ENCODE measurements at places on chromosomes 12 and 14.

- DNase-seq, result no peak
Observed at GRCh38 chr12:113186666-113187325, 1.3 kb downstream of the RITA1 start.

DNA sequence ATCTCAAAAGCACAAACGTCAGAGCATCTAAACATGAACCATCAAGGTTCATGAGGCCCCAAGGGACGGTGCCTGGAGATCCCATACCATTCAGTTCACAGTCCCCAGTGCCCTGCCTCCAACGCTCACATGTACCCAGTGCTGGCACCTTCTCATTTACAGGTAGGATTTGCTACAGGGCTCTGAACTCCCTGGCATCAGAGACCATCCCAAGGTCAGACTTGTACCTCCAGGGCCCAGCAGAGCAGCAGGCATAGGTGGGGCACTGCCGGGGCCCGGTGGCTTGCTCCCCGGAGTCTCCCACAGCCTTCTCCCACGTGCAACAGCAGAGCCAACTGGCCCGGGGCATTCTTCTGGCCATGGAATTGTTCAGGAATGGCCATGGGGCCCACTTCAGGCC lies 114.8 kb downstream of the BCL11B start:
- no peak for DNase-seq

DNA sequence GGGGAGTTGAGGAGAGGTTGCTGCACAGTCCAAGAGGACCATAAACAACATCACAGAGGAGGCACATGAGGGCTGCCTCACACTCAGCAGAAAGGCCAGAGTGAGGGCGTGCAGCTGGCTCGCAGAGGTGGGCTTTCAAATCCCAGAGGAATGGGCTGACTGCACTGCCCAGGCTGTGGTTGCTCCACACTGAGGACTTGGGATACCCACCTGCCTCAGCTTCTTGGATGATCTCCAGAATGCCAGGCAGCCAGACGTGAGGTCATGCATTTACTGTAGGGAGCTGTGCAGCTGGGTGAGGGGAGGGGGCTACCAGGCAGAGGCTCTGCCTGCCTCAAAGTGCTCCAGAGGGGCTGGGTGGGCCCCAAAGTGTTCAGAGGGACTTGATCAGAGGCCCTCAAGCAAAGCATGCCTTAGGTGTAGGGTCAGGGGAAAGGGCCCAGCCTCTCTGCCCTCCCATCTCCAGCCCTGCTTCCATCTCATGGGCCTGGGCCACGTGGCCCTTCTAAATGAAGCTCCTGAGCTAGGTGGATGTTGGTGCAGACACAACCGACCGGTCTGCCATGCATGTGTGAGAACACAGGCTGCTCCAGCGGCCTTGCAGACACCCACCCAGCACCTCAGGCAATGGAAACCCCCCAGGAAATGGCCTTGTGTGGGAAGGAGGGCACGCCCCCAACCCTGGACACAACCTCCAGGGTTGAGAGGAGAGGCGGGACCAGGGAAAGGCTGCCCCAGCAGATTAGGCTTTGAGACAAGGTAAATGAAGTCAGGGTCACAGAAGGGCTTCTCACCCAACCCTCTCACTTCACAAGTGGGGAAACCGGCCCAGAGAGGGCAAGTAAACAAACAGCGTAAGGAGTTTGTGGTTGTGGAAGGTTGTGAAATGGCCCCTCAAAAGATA lies 90.8 kb downstream of the NTF3 start:
- DNase-seq, result no peak

DNA sequence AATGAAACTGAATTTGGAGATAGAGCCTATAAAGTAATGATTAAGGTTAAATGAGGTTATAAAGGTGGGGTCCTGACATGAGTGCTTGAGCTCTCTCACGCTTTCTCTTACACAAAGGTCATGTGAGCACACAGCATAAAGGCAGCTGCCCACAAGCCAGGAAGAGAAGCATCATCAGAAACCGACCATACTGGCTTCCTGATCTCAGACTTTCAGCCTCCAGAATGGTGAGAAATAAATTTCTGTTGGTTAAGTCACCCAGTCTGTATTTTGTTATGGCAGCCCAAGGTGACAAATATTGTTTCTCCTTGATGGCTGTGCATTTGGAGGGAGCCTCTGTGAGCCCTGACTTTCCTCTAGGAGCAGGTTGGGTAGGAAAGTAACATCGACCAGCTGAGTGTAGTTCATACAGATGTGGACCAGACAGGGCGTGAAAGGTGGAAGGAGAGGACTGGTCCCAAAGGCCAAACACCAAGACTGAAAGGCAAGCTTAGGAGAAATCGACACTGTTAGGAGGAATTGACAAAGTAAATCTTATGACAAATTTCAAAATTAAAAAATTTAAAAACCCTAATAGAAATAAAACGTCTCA lies 97.6 kb upstream of the SLC38A2 start:
- DNase-seq, result no peak

- no peak for DNase-seq
Observed at GRCh38 chr12:121264951-121265515, 31.5 kb downstream of the CAMKK2 start.

DNA sequence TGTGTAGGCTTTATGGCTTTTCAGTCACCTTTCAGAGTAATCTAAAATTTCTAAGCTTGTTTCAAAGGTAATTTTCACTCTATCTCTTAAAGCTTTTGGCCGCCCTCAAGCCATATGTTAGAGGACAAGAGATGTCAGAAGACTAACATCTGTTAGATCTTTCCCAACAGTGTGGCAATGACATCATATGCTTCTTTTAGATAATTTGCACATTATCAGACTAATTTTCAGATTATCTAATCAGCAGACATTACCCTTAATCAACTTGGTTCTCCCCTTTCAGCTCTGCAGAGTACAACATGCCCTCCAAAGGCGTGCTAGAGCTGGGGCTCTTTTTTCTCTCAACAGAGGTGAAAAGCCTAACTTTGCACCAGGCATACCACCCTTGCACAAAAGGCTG lies 207.1 kb downstream of the DPF3 start:
- DNase-seq, result no peak

DNA sequence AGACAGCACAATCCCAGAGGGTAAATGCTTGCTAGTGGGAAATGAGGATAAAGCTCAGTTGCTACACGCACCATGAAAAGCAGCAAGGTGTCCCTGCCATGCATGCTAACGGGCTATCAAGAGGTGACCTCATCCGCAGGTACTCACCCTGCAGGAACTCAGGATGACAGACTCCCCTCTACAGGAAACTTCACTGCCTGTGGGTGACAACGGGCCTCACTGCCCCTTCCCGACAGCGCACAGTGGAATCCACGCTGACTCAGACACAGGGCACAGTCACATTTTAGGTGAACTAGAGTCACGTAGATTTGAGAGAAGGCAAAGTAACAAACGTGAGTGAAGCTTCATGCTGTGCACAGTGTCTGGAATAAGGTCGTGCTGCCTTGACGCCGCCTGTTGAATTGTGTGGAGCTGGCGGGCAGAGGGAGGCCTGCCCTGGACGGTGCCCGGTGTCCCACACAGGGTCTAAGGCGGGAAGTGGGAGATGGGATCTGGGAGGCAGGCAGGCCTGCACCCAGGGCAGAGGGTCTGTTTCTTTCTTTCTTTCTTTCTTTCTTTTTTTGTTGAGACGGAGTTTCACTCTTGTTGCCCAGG lies 331.8 kb downstream of the TMEM132D start:
- DNase-seq, result no peak

DNA sequence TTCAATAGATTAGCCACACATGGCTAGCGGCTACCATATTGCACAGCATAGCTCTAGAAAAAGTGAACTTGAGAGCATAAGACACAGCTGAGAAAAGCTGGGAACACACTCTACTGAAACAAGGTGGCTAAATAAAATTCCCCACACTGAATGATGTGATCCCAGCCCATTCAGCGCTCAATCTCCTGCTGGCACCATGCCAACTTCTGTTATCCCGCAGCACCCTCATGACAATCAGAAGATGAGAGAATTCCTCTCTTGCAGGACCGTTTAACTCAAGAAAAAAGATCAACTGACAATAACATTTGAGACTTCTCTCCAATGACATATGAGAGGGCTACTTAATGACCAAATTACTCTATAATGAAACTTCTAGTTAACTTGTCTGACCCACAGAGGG lies 115.4 kb downstream of the ADAMTS20 start:
- DNase-seq, result no peak

DNA sequence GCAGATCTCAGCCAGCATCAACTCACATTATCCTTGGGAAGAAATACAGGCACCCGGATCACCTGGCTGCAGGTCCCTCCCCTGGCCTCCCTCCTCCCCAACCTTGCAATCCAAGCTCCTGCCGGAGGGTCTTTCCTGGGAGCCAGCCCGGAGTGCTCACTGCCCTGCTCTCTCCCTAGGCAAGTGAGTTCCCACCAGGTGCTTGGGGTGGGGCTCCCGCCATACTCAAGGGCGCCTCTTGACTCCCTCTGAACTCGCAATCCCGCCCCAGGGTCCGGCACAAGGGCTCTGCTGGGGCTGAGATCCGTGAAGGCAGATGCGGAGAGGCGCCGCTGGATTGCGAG lies 1.2 kb upstream of the CEP170B start:
- DNase-seq, result no peak

DNA sequence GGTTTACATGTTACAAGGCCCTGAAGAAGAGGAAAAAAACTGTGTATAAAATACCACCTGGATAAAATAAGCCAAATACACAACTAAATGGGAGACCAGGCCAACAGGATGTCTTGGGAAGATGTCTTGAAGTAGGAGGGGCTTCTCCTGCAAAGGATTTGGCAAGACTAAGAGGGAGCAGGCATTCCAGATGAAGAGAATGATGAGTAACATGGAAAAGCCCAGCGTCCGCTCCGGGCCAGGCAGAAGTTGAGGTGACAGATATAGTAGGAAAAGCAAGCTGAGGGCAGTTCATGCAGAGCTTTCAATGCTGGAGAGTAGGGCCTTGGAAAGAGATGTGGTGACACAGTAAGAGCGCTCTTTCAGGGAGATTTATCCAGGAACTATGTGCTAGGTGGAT lies 16.1 kb upstream of the EIF4B start:
- DNase-seq, result no peak

- no peak for DNase-seq
Observed at GRCh38 chr12:103908877-103909276, 21.3 kb upstream of the HSP90B1 start.

DNA sequence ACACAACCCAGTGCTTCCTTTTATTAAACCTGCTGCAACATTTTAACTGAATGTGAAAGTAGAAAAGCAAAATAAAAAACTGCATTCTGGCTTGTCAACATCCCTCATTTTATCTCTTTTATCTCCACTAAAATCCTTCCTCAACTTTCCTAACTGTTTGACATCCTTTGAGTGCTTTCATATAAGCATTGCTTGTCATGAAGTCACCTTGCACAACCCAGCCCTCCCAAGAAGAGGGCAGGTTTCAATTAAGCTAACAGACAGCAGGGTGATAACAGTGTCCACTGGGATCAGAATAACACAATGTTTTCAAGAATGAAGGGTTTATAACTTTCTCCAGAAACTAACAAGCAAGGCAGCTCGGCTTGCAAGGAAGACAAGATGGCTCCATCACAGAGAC lies 16.3 kb upstream of the TSPAN8 start:
- no peak for DNase-seq

DNA sequence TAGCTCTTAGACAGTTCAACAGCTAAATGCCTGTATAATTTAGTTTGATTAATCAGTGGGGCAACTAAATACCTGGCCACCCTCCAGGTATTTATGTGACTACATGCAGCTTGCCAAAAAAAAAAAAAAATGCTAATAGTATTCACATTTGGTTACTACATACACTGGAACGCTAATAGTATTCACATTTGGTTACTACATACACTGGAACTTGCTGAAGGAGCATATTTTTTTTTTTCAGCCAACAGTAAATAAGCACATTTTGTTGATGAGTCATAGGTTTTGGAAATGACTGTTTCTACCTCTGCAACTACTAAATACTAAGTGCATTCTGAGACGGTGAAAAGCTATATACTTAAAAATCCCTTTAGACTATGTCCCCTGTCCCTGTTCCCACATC lies 1172.3 kb downstream of the LRFN5 start:
- no peak for DNase-seq

- DNase-seq, result no peak
Observed at GRCh38 chr14:77556946-77557345, 58.3 kb upstream of the ISM2 start.

- no peak for DNase-seq
Observed at GRCh38 chr12:182381-182892, 31.5 kb downstream of the SLC6A12 start.

DNA sequence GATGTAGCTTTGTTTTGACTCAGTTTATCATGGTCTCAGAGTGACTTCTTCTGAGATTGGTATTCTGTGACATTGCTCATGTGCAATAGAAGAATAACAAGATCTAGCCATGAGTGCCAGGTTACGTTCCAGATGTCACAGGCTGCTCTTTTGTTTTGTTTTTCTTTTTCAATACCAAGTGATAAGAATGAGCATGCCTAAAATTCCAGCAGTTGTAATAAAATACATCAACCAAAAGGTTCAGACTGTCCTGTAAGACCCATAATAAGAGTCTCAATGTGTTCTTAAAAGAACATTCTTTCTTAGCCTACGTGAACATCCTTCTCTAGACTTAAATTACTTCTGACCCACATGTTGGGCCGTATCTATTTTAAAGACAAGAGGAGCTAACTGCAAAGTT lies 669.2 kb downstream of the DIO2 start:
- DNase-seq, result no peak

DNA sequence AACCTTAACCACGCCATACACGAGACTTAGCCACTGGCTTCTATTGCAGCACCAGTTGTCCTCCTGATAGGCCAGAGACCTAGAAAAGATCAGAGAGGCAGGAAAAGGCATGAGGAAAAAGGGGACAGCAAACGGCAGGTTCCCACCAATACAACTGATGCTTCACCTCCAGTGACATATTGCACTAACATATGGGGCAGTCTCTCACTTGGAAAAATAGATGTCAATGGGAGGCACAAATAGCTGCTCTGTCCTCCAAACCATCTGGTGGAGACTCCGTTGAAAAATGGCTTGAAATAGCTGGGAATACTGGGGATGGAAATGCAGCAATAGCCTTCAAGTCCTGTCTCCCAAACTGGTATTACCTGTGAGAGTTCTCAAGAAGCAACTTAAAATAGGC lies 20.3 kb downstream of the SLC8A3 start:
- no peak for DNase-seq

- DNase-seq, result no peak
Observed at GRCh38 chr12:126557659-126558058, 1492.4 kb downstream of the AACS start.

GRCh38 chr14:88089445-88089844 lies 84.5 kb downstream of the GPR65 start:
- no peak for DNase-seq

DNA sequence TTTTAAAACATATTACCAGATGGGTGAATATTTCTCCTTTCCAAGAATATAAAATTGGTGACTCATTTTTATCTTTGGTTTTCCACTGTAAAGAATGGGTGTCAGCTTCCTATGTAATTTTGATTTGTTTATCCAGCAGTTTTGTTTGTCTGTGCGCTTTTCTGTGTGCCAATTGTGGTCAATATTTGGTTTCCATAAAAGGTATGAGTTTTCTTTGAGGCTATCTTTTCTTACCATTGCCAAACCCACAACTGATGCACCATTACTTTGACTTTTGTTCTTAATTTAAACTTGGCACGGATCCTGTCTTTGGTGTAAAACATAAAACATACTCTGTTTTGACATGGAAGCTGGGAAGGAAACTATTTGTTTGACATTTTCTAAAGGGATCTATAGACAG lies 78.8 kb upstream of the NAV3 start:
- DNase-seq, result no peak
